A549 treated with RU486 at 1 μM for 4 hours (cell line): ENCODE measurements at places on chromosomes 6 and 20. TPM values are rescaled to one million over a fixed set of nuclear protein-coding genes. Genes with fewer than 3 reads are reported as not detected.

Gene PRRT1
- total RNA-seq = 0.59 to 0.97 TPM (median 0.74 TPM) in 5 replicates

Gene ARFGEF2
- total RNA-seq = 8.3 to 14.5 TPM (median 14.2 TPM) in 5 replicates

Gene FARS2
- 9.3 to 12.0 TPM (median 10.5 TPM) in 5 replicates for total RNA-seq

Gene DLL1
- 0.14 to 0.29 TPM (median 0.22 TPM) in 5 replicates for total RNA-seq

Gene FAM50B
- total RNA-seq = 3.9 to 5.5 TPM (median 5.4 TPM) in 5 replicates

Gene TGM3
- 0.05 TPM in 1 of 5 replicates, not detected in the others for total RNA-seq

Gene MAS1
- total RNA-seq = not detected in 5 replicates

Gene GCNT2
- 5.8 to 9.3 TPM (median 7.0 TPM) in 5 replicates for total RNA-seq

Gene C20orf144
- total RNA-seq = 0.07 to 0.13 TPM (median 0.09 TPM) in 4 of 5 replicates, not detected in the other

Gene CCN5
- total RNA-seq = 22.0 to 38.0 TPM (median 23.7 TPM) in 5 replicates

Gene EPPIN
- not detected in 5 replicates for total RNA-seq

Gene NKX2-4
- total RNA-seq = 0.06 TPM in 1 of 5 replicates, not detected in the others

Gene ENPP1
- 0.95 to 1.7 TPM (median 1.6 TPM) in 5 replicates for total RNA-seq

Gene PACSIN1
- 0.03 to 0.09 TPM (median 0.07 TPM) in 4 of 5 replicates, not detected in the other for total RNA-seq

Gene HFE
- 8.9 to 13.3 TPM (median 12.2 TPM) in 5 replicates for total RNA-seq

Gene EYS
- total RNA-seq = 0.02 to 0.33 TPM in 2 of 5 replicates, not detected in the others

Gene PSORS1C1
- total RNA-seq = 3.0 to 4.4 TPM (median 4.1 TPM) in 5 replicates

Gene PGC
- not detected in 5 replicates for total RNA-seq

Gene GSTA3
- total RNA-seq = not detected in 5 replicates

Gene B3GAT2
- 0.01 to 0.04 TPM (median 0.02 TPM) in 4 of 5 replicates, not detected in the other for total RNA-seq

Gene CYP21A2
- total RNA-seq = not detected in 5 replicates

Gene PTK6
- 1.8 to 3.3 TPM (median 2.4 TPM) in 5 replicates for total RNA-seq

Gene ADAM33
- total RNA-seq = 0.06 TPM in 1 of 5 replicates, not detected in the others

Gene RBBP8NL
- 0.07 to 0.29 TPM (median 0.16 TPM) in 5 replicates for total RNA-seq

Gene TPD52L2
- 119 to 131 TPM (median 126 TPM) in 5 replicates for total RNA-seq

Gene OR2H1
- not detected in 5 replicates for total RNA-seq

Gene PNPLA1
- total RNA-seq = not detected in 5 replicates

Gene RFX6
- total RNA-seq = not detected in 5 replicates

Gene MYMX
- total RNA-seq = not detected in 5 replicates

Gene DPPA5
- total RNA-seq = not detected in 5 replicates

Gene SLC17A2
- not detected in 5 replicates for total RNA-seq

Gene SOBP
- 0.86 to 1.1 TPM (median 1.1 TPM) in 5 replicates for total RNA-seq

Gene RSPO4
- total RNA-seq = not detected in 5 replicates

Gene HLA-DQB2
- total RNA-seq = not detected in 5 replicates

Gene KCNB1
- 0.16 to 0.51 TPM (median 0.23 TPM) in 5 replicates for total RNA-seq
